Skin of body (tissue), 3 donors: ENCODE measurements at places on chromosomes 4 and X. TPM values are rescaled to one million over a fixed set of nuclear protein-coding genes. Genes with fewer than 3 reads are reported as not detected.

GLRA2 gene
- 0.20 TPM for total RNA-seq

REELD1 gene
- 0.20 TPM for total RNA-seq

TMEM31 gene
- total RNA-seq: not detected

PNCK gene
- 0.99 TPM for total RNA-seq

AR gene
- total RNA-seq: 7.5 TPM

PFKFB1 gene
- total RNA-seq: 3.3 TPM

NEUROG2 gene
- not detected for total RNA-seq

PRDM8 gene
- 0.59 TPM for total RNA-seq

FAM241A gene
- 2.9 TPM for total RNA-seq

ASB9 gene
- total RNA-seq: 1.7 TPM

NHSL2 gene
- 6.9 TPM for total RNA-seq

PCSK1N gene
- 0.30 TPM for total RNA-seq

NR3C2 gene
- total RNA-seq: 5.2 TPM

CLTRN gene
- 0.69 TPM for total RNA-seq
